D721Med (cell line): ENCODE measurements at places on chromosomes 16 and 17.

DNA sequence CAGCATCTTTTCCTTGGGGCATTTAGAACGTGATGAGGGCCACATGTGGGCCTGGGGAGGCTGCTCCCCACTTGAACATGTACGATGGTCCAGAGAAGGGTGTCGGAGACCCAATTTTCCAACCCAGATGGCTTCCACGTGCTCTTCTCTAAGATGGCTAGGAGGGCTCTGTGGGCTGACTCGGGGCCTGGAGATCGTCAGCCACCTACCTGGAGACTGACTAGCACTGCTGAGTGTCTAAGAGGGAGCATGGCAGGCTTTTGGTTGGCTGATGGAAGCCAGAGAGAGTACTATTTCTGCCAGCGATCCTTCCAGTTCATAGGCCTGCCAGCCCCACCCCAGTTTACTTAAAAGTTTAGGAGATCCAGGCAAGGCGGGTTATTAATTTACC lies 60.2 kb upstream of the CLEC18A start:
- DNase-seq: no peak

- no peak for DNase-seq
Observed at GRCh38 chr17:75457047-75457654, 716 bp downstream of the TMEM94 start.

DNA sequence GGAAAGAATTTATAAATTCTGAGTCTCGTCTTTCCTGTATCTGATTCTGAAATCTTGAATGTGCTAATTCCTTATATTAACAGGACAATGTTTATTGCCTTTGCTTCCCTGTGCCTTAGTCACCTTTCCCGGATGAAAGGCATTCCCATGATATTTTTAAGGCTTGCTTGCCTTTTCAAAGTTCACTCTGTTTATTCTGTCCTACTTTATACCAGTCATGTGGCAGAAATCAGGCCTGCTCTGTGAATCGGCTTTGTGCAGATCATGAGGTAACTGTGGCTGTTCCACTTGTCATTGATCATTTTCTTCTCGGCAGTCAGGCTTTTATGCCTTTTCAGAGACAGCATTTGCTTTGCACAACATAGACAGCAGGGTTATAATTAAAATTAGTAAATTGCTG lies 28.8 kb upstream of the ABCC11 start:
- no peak for DNase-seq

GRCh38 chr17:45430006-45430737 lies 2.5 kb downstream of the ARHGAP27 start:
- DNase-seq: no peak

GRCh38 chr17:28957277-28957991 lies 6.1 kb upstream of the PHF12 start:
- no peak for DNase-seq

GRCh38 chr17:33925649-33926048 lies 329.4 kb upstream of the CCL2 start:
- DNase-seq: no peak

- no peak for DNase-seq
Observed at GRCh38 chr16:24381470-24382118, 125.5 kb downstream of the CACNG3 start.
